ENCODE measurements at places on chromosomes 2 and 18. TPM values are rescaled to one million over a fixed set of nuclear protein-coding genes. Genes with fewer than 3 reads are reported as not detected.

Gene ACTR3
- total RNA-seq, result 150 TPM

Gene SCYGR4
- not detected for total RNA-seq

Gene MYO7B
- not detected for total RNA-seq

Gene AFF3
- total RNA-seq, result 116 TPM

Gene IL1R1
- 206 TPM for total RNA-seq

Gene UBXN4
- total RNA-seq, result 101 TPM

Gene TEX44
- not detected for total RNA-seq

Gene FBXO41
- total RNA-seq, result 1.6 TPM

Gene PRKAG3
- not detected for total RNA-seq

Gene CCDC74A
- total RNA-seq, result 8.2 TPM

Gene MYO5B
- 53.1 TPM for total RNA-seq

Gene REG3G
- total RNA-seq, result not detected

Gene HOXD12
- not detected for total RNA-seq

Gene PPP1R1C
- 4.2 TPM for total RNA-seq

Gene AGBL5
- 12.5 TPM for total RNA-seq

Gene MC2R
- total RNA-seq, result not detected

Gene EHD3
- total RNA-seq, result 2.7 TPM

Gene SPP2
- total RNA-seq, result not detected

Gene CIB4
- not detected for total RNA-seq

Gene ACADL
- total RNA-seq, result 2.5 TPM

Gene CAPN14
- 0.44 TPM for total RNA-seq

Gene AAMP
- total RNA-seq, result 151 TPM

Gene HOXD11
- 0.66 TPM for total RNA-seq

Gene ZSWIM2
- not detected for total RNA-seq

Gene RAB1A
- total RNA-seq, result 86.1 TPM

Gene ATRAID
- 146 TPM for total RNA-seq

Gene MZT2B
- 91.0 TPM for total RNA-seq

Gene GCG
- total RNA-seq, result not detected

Gene SETBP1
- 37.0 TPM for total RNA-seq

Gene DLGAP1
- total RNA-seq, result 17.6 TPM

Gene SP140L
- total RNA-seq, result 8.5 TPM

Gene LIMS2
- total RNA-seq, result 27.9 TPM

Gene MYOM1
- total RNA-seq, result 3.1 TPM

Gene KCNG2
- 0.32 TPM for total RNA-seq

Gene SGPP2
- total RNA-seq, result 8.8 TPM

Gene MIB1
- 55.2 TPM for total RNA-seq

Gene FANCL
- 48.4 TPM for total RNA-seq

Gene NFATC1
- 12.9 TPM for total RNA-seq

Gene MARCHF4
- total RNA-seq, result not detected

Gene GAD1
- total RNA-seq, result 0.15 TPM

Gene MEIS1
- total RNA-seq, result 37.9 TPM

Gene UGT1A8
- not detected for total RNA-seq

Gene ZNF532
- total RNA-seq, result 55.5 TPM

Gene PSMA8
- not detected for total RNA-seq

Gene RAB31
- 22.4 TPM for total RNA-seq

Gene C1GALT1C1L
- 2.0 TPM for total RNA-seq

Gene ZAP70
- total RNA-seq, result 4.9 TPM

Gene FEV
- not detected for total RNA-seq

Gene MC4R
- not detected for total RNA-seq

Gene TRAPPC12
- 52.5 TPM for total RNA-seq

Gene OR6B3
- total RNA-seq, result 1.0 TPM

Gene RIT2
- total RNA-seq, result not detected

Measured in breast epithelium (tissue), 4 donors.